ENCODE measurements at places on chromosomes 13 and 19.

DNA sequence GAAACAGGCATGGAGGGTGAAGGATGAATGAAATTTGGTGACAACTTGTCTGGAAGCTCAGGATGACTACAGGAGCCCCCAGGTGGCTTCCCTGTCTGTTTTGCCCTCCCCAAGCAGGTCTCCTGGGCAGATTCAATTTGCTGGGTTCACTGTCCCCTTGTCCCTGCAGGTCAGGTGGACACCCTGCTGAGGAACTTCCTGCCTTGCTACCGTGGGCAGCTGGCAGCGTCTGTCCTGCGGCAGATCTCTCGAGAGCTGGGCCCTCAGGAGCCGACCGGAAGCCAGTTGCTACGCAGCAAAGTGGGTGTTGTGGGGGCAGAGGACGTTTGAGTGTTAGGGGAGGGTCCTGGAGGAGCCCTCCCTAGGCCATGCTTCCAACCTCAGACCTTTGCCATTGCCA, 19.1 kb downstream of the PGLS start:
- DNase-seq = no peak

DNA sequence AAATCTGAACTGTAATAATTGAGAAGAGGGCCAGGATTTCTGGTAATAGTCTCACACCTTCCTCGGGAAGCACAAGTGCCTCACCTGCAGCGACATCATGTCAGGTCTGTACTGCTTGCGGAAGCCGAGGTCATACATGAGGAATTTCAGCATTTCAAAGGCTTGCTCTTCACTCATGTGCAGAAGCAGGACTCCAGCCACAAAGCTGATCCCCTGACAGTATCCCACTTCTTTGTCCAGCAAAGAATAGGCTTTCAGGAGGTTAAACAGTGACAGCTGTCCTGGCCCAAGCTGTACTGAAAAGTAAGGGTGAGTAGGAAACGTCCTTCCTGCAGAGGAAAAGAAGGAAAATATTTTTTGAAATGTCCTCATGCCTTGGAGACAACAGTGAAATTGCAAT, 182.7 kb downstream of the TBC1D4 start:
- no peak for DNase-seq

DNA sequence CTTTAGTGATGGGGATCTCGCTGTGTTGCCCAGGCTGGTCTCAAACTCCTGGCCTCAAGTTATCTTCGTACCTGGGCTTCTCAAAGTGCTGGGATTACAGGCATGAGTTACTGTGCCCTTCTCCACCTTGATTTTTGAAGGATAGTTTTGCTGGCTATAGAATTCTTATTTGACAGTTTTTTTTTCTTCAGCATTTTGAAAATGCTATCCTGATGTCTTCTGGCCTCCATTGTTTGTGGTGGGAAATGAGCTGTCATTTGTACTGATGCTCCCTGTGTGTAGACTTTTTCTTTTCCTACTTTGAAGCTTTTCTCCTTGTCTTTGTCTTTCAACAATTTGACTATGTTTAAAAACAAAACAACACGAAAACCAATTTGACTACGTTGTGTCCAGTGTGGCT, 54.2 kb downstream of the SIPA1L3 start:
- DNase-seq = no peak

DNA sequence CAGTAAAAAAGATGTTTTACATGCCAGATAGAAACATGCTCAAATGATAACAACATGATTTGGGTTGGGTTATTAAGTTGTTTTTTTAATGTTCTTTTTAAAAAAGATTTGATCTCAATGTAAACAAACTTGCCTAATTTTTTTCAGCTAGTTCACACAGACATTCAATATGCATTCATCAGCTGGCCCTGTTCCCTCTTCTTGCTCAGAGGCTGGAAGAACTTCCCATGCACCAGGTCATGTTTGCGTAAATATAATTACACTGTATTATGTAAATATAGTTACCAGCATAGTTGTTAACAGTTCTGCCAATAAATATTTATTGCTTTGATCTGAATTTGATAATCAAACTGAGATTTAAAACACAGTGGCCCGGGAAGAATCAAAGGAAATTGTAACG, 70.6 kb downstream of the ATP11A start:
- DNase-seq = no peak

GRCh38 chr13:106507560-106508274, 27.7 kb downstream of the EFNB2 start:
- no peak for DNase-seq

DNA sequence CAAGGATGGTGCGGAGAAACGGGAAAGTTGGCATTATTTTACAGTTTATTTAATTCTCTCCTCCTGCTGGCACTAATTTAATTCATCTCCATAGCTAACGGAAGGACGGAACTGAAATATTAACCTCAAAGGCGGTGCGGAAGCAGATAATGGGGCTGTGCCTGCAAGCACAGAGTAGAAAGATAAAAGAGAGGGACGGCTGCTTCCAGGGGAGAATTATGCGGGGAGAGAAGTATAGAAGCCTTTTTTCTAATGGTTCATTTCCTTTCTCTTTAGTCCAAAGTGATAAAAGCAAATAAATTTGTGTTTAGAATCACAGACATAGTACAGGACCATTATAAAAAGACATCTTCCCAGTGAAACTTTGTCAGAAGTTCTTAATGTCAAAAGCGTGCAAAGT, 34.5 kb upstream of the UQCRFS1 start:
- no peak for DNase-seq

- no peak for DNase-seq
These were observed 1.5 kb downstream of the KLK11 start for GRCh38 chr19:51024924-51025323.

DNA sequence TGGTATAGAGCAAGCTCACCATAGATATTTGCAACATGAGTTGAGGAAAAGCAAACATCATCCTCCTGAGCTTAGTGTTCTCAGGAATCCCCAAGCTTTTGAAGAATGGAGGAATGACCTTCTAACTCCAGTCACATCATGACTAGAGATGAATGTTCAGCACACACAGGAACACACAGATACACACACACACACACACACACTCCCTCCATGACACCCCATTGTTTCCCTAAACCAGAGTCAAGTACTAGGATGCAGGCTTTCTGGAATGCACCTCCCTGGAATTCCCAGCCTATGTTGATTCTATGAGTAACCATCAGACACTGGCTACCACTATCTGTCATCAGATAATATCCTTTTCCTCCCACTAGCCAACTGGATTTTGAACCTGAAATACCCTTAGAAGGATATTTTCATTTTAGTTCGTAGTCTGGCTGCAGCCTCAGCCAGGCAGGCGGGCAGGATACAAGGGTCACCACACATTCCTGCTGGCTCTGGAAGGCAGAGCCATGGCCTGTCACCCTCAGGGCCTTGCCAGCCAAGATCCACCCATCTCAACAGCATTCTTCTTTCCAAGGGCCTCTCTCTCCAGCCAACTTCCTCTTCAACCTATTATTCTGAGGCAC, 162.4 kb downstream of the FOXO1 start:
- no peak for DNase-seq

DNA sequence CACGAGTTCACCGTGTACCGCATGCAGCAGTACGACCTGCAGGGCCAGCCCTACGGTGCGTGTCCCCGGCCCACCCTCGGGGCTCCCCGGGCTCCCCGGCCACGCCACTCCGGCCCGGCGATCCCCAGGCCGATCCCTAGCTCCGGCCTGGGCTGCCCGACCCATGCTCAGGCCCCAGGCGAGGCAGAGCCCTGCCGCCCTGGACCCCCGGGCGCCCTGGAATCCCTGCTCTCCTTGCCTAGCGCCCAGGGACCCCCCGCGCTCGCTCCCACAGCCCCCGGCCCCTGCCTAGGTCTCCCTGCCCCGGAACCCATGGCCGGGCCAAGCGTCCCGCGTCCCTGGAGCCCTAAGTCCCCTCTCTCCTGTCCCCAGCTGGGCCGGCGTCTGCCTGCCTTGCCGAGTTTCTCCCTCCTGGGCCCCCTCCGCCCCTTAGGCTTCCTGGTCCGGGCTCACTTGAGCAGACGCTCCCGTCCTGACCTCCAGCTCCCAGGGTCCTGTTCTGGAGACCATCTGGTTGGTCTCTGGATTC, 494 bp downstream of the NCLN start:
- no peak for DNase-seq

GRCh38 chr13:73403355-73404120, 344.7 kb downstream of the KLF5 start:
- no peak for DNase-seq

DNA sequence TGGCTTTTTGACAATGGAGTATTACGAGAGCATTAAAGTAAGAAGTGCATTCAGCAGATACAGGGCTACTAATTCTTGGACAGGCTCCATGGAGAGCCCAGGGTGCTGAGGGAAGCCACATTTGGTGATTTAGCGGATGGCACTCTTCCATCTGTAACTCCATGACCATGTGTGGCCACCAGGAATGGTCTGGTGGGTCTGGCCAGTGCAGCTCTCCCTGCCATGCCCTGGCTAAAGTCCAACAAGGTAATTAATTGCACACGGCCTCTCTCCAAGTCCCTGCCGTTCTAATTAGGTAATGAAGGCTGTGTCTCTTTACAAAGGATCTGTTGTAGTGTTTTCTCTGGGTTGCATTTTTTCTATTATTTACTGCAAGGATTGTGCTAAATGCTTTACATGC, 4.3 kb upstream of the ZFR2 start:
- DNase-seq = no peak

DNA sequence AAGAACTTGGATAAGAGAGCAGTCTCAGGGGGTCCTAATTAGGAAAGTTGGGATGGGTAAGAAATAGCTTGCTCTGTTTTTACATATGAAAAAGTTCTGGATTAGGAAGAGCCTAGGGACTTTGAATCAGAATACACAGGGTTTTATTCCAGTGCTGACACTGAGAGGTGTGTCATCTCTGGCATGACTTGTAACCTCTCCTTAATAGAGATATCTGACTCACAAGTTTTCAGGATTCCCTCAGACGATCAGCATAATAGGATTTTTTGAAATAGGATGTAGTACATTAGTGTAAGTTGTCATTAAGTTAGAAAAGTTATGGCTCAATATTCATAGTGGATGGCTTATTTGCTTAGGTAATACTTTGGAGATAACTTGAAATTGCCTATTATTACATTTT, 555.2 kb upstream of the MIR17HG start:
- no peak for DNase-seq

DNA sequence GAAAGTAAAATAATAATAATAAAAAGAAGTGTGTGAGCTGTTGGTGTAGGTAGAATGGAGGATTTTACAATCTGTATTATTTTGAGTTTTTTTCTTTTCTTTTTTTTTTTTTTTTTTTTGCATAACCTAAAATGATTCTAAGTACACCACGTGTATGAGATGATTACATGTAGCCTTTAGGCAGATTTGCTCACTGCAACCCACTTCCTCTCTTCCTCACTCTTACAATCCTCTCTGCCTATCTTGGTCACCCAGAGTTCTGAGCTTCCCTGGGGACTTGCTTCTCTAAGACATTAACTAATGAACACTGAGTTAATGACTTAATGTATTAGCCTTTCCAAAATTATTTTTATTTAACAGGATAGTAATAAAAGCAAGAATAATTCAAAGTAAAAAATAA, 1169.6 kb downstream of the EFNB2 start:
- DNase-seq = no peak

Data from stimulated activated CD8-positive, alpha-beta memory T cell treated with anti-CD3 and anti-CD28 coated beads, Interleukin-7, amount 100 ng/mL, for 1 hour (primary cell).